Anterior cingulate cortex (tissue), 58 donors: ENCODE measurements at places on chromosomes 1 and 21.

- DNase-seq: no peak
These were observed 188.2 kb downstream of the ZBTB18 start for GRCh38 chr1:244239261-244239770.

DNA sequence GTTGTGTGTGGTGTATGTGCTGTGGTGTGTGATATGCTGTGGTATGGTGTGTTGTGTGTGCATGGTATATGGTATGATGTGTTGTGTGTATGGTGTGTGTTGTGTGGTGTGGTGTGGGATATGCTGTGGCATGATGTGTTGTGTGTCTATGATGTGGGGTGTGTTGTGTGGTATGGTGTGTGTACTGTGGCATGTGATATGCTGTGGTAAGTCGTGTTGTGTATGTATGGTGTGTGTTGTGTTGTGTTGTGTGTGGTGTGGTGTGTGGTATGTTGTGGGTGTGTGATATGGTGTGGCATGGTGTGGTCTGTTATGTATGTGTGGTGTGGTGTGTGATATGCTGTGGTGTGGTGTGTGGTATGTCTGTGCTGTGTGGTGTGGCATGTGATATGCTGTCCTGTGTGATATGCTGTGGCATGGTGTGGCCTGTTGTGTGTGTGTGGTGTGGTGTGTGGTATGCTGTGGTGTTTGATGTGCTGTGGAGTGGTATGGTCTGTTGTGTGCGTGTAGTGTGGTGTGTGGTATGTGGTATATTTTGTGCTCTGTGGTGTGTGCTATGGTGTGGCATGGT, 318.0 kb downstream of the PTPRU start:
- no peak for DNase-seq

- DNase-seq: no peak
These were observed 315.3 kb downstream of the OMA1 start for GRCh38 chr1:58231204-58231603.

GRCh38 chr1:89959719-89960118, 35.2 kb upstream of the ZNF326 start:
- DNase-seq: no peak

- DNase-seq: no peak
These were observed 12.4 kb downstream of the LAMC2 start for GRCh38 chr1:183198463-183198862.

- DNase-seq: no peak
These were observed 283.6 kb upstream of the C1orf105 start for GRCh38 chr1:172136925-172137324.

- no peak for DNase-seq
These were observed 187.0 kb upstream of the HP1BP3 start for GRCh38 chr1:20974069-20974468.

DNA sequence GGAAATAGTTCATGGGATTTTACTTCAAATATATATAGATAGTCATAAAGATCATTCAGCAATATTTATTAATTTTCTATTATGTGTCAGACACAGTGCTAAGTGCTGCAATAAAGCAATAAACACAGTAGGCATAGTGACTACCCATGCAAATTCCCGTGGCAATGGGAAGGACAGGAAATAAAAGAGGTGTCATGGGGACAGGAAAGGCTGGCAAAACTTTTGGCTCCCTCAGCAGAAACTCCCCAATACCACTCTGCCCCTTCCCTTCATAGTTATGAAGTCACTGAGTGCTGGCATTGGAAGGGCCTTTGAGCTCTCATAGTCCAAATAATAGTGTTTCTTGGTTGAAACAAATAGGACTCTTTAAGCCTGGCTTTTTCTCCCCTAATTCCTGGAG, 104.4 kb upstream of the DPT start:
- DNase-seq: no peak

DNA sequence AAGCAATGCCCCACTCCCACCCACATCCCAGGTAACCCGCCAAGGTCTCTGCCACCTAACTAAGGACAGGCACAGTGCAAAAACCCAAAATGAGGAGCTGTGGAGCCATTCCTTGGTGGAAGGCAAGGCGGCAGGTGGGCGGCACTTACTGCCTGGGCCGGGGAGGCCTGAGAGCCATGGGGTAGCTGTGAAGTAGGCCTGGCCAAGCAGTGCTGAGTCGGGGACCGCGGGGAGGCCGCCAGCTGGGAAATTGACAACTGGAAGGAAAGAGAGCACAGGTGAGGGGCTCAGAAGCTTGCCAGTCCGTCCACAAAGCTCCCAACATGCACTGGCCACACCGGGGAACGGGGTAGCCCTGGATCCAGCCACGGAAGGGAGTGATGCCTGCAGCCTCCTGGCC, 85.3 kb downstream of the NPHP4 start:
- no peak for DNase-seq

GRCh38 chr21:21165063-21165645, 166.9 kb downstream of the NCAM2 start:
- DNase-seq: no peak

DNA sequence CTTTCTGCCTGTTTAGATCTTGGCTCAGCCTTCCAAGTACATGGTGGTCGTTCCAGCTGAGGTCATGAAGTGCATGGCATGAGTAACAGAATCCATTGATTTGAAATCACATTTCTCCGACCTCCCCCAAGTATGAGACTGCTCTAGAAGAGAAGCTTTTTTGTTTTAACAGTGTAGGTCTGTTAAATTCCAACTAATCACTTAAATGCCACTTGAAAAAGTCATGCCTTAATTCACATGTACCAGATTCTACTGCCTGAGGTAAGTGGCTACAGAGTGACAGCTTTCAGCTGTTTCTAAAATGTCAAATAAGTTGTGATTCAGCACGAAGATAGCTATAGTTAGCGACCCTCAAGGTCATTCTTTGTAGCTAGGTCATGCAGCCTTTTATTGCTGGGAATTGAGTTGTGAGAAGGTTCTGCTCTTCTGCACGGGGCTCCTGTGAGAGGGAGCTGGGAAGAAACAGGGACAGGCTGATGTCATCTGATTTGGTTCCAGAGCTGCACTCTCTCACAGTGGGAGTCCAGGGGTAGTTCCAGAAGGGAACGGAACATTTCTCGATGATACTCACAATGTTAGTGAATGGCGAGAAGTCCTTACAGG, 112.7 kb downstream of the VPS13D start:
- no peak for DNase-seq

DNA sequence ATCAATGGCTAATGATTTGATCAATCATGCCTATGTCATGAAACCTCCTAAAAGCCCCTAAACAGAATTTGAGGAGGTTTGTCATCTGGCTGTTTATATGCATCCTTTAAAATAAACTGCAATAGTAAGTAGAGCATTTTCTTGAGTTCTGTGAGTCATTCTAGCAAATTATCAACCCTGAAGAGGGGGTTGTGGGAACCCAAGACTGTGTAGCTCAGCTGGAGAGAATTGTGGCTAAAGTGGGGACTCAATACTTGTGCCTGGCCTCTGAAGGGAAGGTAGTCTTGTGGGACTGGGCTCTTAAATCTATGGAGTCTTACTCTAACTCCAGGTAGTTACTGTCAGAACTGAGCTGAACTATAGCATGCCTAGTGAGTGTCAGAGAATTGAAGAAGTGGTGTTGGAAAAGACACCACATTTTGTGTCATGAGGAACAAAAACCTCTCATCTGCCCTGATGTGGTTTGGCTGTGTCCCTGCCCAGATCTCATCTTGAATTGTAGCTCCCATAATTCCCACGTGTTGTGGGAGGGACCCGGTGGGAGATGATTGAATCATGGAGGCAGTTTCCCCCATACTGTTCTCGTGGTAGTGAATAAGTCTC, 402.4 kb downstream of the USH2A start:
- DNase-seq: no peak

GRCh38 chr1:44808063-44808937, at the start of gene BTBD19:
Gene BTBD19 (plus strand): TSS chr1:44808523. CDS start chr1:44808821, 298 bp downstream.
- DNase-seq: peak; percentile 86

DNA sequence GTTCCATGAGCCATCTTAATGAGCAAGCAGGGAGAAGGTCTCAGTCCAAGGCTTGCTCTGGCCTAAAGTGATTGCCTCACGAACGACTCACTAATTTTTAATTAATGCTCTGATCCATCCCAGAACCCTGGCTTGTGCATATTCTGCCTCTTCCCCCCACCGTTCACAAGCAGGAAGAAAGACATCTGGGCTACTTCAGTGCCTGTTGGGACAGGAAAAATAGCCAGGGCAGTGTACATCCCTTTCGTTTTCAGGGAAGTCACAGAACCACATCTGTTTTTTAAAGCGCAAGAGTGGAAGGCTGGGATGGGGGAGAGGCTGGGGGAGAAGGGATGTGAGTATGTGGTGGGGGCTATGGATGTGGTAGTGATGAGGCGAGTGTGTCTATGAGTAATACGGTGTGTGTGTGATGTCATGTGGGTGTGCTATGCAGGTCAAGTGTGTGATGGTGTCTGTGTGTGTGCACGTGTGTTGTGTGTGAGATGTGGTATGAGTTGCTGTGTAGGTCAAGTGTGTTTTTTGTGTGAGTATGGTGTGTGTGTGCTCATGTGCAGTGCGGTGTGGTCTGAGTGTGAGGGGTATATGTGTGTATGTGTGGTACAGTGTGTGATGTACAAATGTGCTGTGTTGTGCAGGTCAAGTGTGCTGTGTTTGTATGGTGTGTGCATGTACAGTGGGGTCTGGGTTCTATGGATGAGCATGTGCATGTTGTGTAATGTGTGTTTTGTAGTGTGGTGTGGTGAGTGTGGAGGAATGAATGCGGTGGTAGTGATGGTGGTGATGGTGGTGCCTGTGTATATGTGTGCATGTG, 64.9 kb upstream of the SYT6 start:
- no peak for DNase-seq

GRCh38 chr1:203673550-203674411, 47.1 kb downstream of the ATP2B4 start:
- no peak for DNase-seq

- DNase-seq: no peak
These were observed 364.2 kb upstream of the ZP4 start for GRCh38 chr1:238254935-238255334.

DNA sequence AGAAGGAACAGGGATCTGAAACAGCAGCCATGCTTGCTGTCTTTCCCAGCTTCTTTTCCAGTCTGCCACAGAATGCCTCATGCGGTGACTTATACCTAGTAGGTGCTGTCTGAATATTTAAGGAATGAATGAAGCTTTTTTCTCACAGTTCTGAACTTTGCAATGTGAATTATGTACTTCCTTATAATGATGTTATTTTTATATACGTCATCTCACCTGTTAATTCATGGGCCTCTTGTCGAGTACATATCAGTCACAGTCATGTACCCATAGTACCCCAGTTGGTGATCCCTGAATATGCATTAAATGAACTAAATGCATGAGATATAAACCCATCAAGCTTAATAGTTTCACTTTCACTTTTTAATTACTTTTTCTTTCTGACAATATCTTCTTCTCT, 132.7 kb downstream of the NTNG1 start:
- DNase-seq: no peak
